ENCODE measurements at places on chromosomes 6 and 20.

DNA sequence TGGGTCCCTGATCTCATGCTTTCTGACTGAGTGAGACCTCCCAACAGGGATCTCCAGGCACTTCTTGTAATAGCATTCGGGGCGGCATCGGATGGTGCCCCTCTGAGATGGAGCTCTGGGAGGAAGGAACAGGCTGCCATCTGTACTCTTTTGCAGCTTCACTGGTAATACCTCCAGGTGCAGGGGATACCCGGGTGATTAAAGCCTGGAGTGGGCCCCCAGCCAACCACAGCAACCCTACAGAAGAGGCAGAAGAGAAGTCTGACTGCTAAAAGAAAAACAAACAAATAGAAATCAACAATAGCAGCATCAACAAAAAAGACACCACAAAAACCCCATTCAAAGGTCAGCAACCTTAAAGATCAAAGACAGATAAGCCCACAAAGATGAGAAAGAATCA, 19.1 kb upstream of the PGK2 start:
- no peak for DNase-seq

DNA sequence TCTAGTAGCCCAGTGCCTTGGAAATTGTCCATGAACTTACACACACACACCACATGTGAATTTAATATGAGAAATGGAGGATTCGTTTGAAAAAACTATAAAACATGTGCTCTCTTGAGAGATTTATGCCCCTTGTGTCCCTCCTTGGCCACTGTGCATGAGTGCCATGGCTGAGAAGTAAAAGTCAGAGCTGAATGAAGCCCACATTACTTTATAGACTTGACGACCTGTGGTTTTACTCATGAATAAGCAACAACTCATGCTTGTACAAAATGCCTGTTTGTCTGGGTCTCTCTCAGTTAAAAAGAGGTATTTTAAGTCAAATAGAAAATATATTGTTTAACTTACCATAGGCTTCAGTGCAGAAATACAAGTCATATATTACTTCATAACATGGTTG, 102.7 kb downstream of the KCNQ5 start:
- no peak for DNase-seq

- no peak for DNase-seq
Observed at GRCh38 chr6:32290886-32291450, 67.1 kb upstream of the NOTCH4 start.

- no peak for DNase-seq
Observed at GRCh38 chr6:12223383-12223782, 66.8 kb upstream of the EDN1 start.

GRCh38 chr6:13810688-13811446, 3.5 kb downstream of the MCUR1 start:
- no peak for DNase-seq

GRCh38 chr20:14142171-14142570, 146.9 kb downstream of the MACROD2 start:
- peak; percentile 20 for DNase-seq

GRCh38 chr20:4230185-4230584, 214.8 kb upstream of the RNF24 start:
- DNase-seq = no peak

- DNase-seq = no peak
Observed at GRCh38 chr6:10532392-10532791, 11.2 kb downstream of the GCNT2 start.

DNA sequence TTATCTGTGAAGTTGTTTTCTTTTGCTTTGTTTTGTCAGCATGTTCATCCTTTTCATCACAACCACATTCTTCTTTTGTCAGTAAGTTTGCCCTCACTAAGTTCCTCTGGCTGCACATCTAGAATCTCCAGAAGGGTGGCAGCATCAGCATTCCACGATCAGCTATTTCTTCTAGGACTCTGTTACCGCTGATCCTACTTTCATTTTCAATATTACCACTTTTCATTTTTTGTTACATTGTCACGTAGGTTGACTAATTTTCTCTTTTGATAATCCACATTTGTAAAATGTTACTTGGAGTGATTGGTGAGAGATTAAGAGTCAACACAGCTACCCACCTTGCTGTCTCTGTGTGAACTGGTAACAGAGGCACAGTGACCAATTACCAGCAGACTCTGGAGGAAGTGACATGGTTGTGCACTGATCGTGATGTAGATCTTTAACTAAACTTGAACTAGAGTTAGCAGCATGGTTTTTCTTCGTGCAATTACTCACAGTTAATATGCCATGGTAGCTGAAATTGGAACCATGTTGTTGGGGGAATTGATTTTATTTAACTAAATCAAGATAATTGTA, 307.9 kb upstream of the SLC35B3 start:
- no peak for DNase-seq

- no peak for DNase-seq
Observed at GRCh38 chr6:53446151-53446550, 97.4 kb upstream of the ELOVL5 start.

DNA sequence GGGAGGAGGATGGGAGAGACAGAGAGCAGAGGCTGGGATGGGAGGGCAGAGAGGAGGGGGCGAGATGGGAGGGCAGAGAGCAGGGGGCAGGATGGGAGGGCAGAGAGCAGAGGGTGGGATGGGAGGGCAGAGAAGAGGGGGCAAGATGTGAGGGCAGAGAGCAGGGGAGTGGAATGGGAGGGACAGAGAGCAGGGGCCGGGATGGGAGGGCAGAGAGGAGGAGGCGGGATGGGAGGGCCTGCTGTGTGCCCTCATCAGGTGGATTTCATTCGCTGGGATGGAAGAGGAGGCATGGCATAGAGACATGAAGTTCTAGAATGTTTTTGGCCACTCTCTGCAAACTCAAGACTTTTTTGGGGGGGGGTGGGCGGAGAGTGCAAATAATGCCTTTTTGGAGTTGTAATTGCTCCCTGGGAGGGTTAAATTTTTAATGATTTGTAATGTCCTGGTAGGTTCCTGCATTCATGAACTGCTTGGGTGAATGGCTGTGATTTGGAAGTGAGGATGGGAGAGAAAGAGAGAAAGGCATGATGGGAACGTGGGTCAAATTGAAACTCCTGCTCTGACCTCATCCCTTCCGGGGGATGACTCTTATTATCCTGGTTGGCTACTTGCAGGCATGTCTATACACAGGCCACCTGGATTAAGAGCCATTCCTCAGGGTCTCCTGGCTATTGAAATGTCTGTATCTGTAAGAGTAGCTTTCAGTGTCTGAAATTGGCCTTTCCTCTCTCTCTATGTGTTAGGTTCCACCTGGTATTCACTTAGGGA, 162.4 kb upstream of the AGPAT4 start:
- DNase-seq = no peak

GRCh38 chr20:34439168-34439567, 76.1 kb downstream of the ITCH start:
- DNase-seq = no peak

GRCh38 chr20:32449890-32450401, 91.8 kb downstream of the ASXL1 start:
- no peak for DNase-seq

- DNase-seq = peak; percentile 8
Observed at GRCh38 chr6:89818977-89819335, 638 bp downstream of the MDN1 start.

- DNase-seq = peak; percentile 60
Observed at GRCh38 chr20:1212607-1213396, 9.5 kb downstream of the C20orf202 start.

GRCh38 chr6:146305951-146306350, 237.7 kb upstream of the RAB32 start:
- no peak for DNase-seq

DNA sequence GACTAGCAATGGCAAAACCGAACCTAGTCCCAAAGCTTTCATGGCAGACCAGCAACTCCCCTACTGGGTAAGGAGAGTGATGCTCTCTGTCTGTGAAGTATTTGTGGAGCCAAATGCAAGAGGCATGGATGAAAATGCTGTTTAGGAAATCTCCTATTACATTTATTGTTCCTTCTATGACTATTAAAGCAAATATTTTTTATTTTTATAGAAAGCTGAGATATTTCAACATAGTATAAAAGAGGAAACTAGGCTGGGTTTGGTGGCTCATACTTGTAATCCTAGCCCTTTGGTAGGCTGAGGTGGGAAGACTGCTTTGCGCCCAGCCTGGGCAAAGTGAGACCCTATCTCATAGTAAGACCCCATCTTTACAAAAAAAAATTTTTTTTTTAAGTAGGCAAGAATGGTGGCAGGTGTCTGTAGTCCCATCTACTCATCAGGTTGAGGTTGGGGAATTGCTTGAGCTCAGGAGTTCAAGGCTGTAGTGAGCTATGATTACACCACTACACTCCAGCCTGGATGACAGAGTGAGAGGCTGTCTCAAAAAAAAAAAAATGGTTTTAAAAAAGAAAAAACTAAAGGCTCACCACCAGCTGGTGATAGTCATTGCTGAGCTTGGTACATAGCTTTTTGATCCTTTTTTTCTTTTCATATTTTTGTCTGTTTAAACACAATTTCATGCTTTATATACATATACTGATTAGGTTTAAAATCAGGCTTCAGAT, 11.3 kb downstream of the KDM1B start:
- no peak for DNase-seq
